T-helper 9 cell (primary cell): ENCODE measurements at places on chromosomes 7 and 10.

DNA sequence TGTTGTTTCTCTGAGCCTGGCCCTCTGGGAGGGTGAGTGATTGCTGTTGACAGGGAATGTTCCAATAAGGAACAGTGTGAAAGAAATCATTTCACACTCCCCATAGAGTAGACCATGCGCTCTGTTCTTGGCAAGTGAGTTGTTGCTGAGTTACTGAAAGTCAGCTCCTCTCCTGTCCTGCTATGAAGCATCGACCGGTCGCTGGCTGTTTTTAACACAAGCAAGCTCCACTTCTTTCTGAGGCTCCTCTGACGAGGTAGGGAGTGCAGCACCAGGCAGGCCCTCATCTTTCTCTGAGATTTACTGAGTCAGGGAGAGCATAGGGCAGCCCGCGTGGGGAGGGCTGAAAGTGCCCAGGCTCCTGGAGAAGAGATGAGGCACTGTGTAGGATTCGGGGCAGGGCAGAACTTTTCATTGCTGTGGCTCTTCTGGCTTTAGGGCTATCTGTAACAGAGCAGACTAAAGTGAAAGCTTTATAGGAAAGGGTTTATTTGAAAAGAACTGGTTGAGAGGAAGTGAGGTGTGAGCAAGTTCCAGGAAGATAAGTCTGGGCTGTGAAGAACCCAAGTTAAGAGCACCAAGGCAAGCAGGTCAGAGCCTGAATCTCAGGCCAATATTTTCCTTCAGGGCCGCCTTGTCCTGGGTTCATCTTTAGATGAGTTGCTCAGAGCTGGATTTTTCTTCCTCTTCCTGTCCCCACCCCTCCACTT, 332.2 kb downstream of the CCSER2 start:
- no peak for DNase-seq

DNA sequence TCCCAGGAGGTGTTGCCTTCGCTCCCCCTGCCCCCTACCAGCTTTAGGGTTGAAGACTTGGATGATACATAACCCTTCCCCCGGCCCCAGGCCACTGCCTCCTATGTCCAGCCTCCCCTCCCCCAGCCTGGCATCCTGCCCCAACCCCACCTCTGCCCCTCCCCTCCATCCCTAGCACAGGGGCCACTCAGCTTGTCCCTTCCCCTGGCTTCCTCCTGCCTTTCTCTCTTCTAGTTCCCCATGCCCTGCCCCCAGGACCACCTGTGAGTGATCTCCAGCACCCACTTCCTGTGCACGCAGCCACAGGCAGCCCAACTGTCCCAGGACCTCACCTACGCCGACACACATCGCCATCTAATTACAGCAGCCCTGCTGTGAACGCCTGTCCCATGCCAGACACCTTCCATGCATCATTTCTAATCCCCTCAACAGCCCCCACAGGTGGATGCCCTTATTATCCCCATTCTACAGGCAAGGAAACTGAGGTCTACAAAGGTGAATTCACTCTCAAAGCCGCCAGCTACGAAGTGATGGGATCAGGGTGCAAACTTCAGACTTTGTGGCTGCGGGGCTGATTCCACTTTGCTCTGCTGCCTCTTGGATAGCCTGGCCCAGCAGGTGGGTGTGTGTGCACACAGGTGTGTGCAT, 82.4 kb upstream of the CHST15 start:
- no peak for DNase-seq

- DNase-seq, result no peak
Observed at GRCh38 chr7:124764847-124765400, 668 bp downstream of the GPR37 start.

DNA sequence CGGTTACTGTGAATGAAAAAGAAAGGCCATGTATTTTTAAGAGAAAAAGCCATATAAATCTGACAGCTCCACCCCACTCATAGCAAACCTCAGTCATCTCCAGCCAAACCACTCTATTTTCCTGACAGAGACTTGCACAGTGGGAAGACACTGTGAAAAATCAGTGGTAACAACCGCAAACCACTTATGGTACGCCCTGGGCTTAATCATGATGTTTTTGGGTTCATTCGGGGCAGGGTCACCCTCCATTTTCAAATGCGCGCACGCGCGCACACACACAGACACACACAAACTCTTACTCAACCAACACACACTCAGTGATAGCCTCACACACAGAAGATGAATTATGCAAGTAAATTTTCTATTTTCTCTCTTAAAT, 82.1 kb upstream of the HPS1 start:
- no peak for DNase-seq

DNA sequence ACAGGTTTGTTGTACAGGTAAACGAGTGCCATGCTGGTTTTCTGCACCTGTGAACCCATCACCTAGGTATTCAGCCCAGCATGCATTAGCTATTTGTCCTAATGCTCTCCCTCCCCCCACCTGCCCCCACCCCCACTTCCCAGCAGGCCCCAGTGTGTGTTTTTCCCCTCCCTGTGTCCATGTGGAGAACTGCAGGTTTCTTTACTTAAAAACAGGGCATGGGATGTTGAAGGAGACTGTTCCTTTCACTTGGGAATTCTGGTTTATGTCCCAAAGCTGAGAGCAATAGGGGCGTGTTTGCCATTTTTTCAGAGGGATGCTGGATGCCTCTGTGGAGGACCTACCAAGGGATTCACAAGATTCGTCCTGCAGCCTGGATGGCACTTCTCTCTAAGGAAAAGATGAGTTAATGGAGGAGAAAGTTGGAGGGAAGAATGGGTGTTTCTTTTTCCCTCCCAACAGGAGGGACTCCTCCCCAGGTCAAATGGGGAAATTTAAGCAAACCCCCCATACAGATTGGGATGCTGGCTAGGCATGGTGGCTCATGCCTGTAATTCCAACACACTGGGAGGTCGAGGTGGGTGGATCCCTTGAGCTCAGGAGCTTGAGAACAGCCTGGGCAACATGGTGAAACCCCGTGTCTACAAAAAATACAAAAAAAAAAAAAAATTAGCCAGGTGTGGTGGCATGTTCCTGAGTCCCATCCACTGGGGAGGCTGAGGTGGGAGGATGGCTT, 136.0 kb downstream of the GALNT17 start:
- no peak for DNase-seq

DNA sequence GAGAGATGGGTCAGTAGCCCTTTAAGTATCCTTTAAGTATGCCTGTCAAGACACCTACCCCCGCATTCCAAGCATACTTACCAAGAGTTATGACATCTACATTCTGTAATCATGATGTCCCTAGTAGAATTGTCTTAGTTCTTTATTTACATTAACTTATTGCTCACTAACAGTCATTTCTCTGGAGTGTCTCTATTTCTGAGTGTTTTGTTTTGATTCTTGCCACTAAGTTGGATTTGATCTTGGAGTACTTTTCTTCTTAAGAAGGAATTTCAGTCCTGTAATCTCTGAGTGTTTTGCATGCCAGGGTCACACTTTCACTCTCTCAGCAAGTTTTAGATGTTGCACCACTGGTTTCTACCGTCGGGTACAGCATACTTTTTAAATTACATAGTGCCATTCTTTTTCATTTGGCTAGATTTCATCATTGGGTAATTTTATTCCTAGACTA, 1053.9 kb downstream of the KCNMA1 start:
- DNase-seq, result no peak

- DNase-seq, result no peak
Observed at GRCh38 chr7:18552943-18553604, 57.5 kb downstream of the HDAC9 start.

DNA sequence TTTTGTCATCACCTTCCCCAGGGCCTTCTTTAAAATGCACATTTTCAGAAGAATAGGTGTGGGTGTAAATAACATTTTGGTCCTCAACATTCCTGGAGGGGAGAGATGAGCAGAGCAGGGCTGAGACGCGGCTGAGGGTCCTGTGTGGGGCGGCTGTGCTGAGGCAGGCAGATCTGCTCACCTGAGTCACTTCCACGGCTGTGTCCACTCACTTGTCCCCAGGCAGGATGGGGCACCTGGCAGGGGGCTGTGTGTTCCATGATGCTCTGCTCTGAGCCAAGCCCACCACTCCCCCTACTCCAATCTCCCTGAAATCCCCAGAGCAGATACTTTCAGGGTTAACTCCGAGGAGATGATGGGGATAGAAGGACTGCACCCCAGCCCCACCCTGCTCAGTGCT, 93.8 kb downstream of the GLRX3 start:
- DNase-seq, result no peak

DNA sequence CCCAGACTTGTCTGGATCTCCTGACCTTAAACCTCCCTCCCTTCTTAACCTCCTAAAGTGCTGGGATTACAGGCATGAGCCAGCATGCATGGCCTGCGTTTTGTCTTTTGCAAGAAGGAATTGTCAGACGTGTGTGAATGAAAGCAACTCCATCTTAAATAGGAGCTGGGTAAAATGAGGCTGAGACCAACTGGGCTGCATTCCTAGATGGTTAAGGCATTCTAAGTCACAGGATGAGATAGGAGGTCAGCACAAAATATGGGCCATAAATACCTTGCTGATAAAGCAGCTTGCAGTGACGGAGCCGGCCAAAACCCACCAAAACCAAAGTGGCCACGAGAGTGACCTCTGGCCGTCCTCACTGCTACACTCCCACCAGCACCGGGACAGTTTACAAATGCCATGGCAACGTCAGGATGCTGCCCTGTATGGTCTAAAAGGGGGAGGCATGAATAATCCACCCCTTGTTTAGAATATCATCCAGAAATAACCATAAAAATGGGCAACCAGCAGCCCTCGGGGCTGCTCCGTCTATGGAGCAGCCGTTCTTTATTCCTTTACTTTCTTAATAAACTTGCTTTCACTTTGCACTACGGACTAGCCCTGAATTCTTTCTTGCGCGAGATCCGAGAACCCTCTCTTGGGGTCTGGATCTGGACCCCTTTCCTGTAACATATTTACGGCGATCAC, 41.2 kb upstream of the SDK1 start:
- no peak for DNase-seq

DNA sequence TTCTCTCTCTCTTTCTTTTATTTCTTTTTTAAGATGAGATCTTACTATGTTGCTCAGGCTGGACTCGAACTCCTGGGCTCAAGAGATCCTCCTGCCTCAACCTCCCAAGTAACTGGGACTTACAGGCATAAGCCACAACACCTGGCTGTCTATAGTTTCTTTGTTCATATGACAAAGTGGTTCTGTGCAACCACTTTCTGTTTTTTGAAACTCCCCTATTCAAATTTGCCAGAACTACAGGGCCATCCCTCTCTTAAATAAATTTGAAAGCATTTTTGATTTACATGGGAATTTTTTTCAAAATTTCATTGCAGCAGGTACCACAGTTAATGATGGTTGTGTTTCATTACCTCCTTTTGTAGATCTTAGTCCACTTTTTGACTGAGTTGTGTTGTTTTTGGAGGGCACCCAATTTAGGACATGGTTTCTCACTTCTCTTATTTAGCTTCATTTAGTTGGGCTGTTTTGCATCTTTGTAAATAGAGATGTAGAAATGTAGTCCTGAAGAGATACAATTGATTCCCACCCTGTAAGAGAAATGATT, 119.2 kb downstream of the LRRC4 start:
- DNase-seq, result no peak

DNA sequence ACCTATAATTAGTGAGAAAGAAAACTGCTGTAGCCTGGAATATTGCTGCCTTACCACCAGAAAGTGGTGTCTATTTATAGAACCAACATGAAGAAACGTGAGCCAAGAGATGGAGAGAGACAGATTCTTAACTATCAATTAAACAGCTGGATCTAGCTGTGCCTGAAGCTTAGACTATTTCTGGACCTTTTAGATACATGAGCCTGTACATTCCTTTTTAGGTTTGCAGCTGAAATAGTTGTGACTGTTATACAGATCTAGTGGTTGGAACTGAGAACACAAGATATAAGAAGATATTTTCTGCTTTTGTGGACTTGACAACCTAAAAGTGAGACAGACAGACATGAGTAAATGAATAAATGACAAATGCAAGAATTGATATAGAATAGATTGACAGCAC, 73.4 kb downstream of the CDK14 start:
- DNase-seq, result no peak

- DNase-seq, result no peak
Observed at GRCh38 chr10:48224979-48225560, 49.4 kb downstream of the FRMPD2 start.

DNA sequence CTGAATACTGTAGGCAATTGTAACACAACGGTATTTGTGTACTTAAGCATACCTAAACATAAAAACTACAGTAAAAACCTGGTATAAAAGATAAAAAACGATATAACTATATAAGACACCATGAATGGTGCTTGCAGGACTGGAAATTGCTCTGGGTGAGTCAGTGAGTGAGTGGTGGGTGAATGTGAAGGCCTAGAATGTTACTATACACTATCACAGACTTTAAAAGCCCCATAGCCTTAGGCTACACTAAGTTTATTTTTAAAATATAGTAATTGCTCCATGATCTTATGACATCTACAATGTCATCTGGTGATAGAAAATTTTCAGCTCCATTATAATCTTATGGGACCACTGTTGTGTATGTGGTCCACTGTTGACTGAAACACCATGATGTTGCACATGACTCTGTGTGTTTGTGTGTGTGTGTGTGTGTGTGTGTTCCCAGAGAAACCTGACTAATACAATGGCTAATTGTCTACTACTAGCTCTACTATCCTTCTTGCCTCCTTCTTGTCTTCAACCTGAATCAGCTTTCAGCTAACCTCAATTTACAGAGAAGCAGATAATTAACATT, 27.6 kb upstream of the PRPF18 start:
- DNase-seq, result no peak

DNA sequence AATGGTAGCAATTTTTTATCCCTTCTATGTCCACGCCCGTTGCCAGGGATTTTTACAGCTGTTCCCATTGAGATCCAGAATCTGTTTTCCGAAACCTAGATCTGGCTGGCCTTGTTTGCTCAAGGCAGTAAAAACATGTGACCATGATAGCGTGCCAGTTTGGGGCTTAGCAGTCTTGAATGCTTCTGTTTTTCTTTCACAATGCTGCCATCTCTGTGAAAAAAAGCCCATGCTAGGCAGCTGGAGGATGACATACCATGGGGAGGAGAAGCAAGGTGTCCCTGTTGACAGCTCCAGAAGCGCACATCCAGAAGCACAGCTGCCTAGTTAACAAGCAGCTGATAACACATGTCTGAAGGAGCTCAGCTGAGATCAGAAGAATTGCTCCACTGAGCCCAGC, 2.2 kb upstream of the ZNF92 start:
- DNase-seq, result no peak

- no peak for DNase-seq
Observed at GRCh38 chr10:28587970-28588290, 55.0 kb downstream of the WAC start.
